ENCODE measurements at places on chromosomes 13 and 19.

GRCh38 chr19:1769645-1769985 is 16.3 kb downstream of the ONECUT3 start:
- DNase-seq, result no peak

- DNase-seq, result no peak
Observed at GRCh38 chr13:40518481-40518882, 148.0 kb downstream of the FOXO1 start.

DNA sequence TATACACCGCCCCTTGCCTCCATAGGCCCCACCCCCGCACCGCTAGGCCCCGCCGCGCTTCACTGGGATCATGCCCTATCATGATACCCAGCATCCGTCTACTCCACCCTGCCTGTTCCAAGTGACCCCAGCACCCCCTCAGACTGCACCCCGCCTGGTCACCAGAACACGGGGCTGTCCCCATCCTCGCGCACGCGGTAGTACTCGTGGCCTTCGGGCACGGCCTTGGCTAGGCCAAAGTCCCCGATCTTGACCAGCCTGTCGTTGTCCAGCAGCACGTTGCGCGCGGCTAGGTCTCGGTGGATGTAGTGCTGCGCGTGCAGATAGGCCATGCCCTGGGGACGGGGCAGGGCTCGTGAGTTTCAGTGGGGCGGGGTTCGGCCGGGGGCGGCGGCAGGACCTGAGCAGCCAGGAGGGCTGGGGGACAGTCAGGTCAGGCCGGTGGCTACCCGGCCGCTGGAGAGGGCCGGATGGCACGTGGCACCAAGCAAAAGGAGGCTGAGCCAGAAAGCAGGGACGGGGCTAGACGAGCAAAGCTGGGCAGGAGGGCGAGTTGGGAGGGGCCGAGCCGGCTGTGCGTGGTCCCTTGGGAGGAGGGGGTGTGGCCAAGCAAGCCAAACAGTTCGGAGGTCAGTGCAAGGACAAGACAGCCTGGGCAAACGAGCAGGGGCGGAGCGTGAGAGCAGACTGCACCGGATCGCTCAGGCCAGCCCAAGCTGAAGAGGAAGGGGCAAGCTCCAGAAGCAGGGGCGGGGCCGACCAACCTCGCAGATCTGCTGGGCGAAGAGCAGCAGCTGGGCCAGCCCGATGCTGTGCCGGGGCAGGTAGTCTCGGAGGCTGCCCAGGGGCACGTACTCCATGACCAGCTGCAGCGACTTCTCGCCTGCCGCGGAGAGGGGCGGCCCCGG is 13.6 kb upstream of the ICAM3 start:
- DNase-seq, result no peak

- DNase-seq, result no peak
Observed at GRCh38 chr13:93037780-93038179, 188.8 kb upstream of the GPC6 start.

DNA sequence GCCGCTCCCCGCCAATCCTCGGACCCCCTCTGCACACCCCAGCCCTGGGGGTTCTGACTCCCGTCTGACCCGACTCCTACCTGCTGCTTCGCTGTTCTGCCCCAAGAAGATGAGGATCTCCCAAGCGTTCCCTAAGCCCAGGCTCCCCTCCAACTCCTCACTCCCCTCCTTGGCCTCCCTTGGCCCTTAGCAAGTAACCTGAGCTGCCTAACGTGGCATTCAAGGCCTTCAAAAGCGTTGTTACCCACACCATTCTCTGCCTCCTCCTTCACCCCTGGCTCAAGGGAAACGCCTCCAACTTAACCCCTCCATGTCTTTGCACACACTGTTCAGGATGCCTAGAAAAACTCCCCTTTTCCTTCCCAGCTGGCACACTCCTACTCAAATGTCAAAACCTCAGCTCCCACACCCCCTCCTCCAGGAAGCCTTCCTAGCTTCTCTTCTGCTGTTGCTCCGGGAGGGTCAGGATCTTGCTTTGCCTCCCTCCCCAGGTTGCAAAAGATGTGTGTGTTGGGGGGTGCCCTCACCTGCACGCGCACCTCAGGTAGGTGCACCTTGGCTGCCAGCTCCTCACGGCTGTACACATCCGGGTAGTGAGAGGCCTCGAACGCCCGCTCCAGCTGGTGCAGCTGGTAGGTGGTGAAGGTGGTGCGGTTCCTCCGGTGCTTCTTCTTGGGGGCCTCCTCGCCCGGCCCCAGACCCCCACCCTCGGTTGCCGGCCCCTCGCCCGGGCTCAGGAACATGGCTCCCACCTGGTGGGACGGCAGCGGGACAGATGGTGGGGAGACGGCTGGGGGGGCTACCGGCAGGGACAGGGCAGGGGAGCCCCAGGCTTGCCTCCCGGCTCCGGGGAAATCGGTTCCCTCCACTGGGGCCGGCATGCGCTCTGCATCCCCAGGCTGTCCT is 775 bp downstream of the RAX2 start:
- no peak for DNase-seq

GRCh38 chr19:4758659-4759058 is 32.9 kb upstream of the FEM1A start:
- no peak for DNase-seq

DNA sequence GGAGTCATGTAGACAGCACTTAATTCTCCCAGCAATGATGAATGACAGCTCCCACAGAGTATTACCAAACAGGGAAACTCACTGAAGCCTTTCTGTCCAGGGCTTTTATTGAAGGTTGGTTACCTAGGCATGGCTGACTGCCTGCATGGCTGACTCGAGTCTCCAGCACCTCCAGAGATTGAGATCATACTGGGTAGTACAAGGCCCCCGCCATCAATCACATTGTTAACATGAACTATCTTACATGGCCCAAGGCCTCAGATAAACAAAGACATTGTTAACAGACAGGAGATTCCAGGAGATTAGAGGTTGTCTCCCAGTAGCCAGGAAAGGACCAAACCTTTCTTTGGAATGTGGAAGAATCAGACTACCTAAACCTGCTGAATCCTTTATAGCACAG is 128.3 kb upstream of the LSM14A start:
- DNase-seq, result no peak

GRCh38 chr13:40275155-40275554 is 391.3 kb downstream of the FOXO1 start:
- DNase-seq, result no peak

GRCh38 chr13:81089371-81090157 is 748.6 kb upstream of the SPRY2 start:
- DNase-seq, result no peak

GRCh38 chr19:38035515-38036495 is 128.8 kb downstream of the SIPA1L3 start:
- no peak for DNase-seq

- no peak for DNase-seq
Observed at GRCh38 chr19:14383661-14384555, 2.7 kb downstream of the ADGRE5 start.

DNA sequence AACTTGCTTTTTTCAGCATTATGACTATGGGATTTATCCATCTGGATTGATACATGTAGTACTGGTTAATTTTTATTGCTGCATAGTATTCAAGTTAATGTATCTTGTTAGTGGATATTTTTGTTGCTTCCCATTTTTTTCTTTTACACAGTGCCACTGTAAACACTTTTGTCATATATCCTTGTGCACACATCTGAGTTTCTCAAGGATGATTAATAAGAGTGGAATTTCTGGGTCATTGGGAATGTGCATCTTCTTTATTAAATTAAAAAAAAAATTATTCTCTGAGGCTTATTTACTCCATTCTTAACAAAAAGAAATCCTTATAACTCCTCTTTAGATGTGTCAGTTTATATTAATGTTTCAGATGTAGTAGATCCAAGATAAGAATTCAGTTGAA is 27.3 kb downstream of the B3GLCT start:
- DNase-seq, result no peak

DNA sequence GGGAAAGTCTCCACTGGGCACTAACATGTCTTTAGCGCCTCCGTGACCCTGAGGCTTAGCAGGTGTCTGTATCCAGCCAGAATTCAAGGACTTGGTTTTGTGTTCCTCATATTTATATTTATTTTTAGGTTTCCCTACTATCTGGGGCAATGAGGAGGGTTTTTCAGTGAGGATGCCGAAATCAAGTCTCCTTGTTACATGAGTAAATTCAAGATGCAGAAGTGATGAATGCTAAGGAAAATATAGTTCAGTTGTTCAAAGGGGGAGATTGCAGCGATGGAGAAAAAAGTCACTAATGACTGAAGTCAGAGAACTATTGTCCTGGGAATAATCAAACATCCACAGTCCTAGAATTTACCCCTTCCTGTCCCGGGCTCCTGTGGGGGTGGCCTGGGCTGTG is 791 bp upstream of the ADGRE2 start:
- no peak for DNase-seq

- DNase-seq, result peak; percentile 56
Observed at GRCh38 chr19:958967-959855, 24.9 kb upstream of the WDR18 start.

GRCh38 chr13:99572131-99572530 is 70.9 kb downstream of the TM9SF2 start:
- no peak for DNase-seq

- no peak for DNase-seq
Observed at GRCh38 chr19:43784981-43785808, 4.4 kb upstream of the KCNN4 start.

DNA sequence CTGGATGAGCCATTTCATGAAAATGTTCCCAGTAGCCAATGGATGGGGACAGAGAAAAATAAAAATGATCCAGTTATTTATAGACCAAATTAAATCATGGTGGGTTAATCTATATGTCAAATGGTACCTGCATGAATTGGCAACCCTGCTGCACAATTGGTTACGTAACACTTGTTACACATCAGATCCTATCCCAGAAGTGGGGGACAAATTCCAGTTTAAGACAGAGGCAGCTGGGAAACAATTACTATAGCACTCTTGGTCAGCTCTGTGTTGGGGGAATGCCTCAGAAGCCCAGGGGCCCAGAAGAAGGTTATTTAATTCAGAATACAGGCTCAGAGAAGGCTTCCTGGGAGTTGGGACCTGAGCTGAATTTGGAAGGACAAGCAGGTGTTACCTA is 81.1 kb upstream of the FLT1 start:
- no peak for DNase-seq

DNA sequence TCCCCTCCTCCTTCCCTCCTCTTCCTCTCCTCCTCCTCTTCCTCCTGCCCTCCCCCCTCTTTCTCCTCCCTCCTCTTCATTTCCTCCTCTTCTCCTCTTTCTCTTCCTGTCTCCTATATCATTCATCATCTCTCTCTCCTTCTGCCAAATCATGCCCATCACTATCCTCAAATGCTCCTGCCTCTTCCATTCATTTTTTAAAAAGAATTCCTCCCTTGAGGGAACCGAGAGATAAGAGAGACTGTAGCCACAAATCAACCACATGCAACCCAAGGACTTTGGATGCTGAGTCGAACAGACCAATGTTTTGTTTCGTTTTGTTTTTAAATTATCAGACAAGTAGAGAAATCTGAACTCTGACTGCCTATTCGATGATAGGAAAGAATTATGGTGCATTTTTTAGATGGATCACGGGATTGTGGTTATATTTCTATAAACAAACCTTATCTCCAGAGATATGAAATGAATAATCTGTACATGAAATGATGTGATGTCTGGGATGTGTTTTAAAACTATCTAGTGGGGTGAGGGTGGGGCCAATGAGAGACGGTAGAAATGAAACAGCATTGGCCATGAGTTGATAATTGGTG is 9.5 kb upstream of the ZNF541 start:
- no peak for DNase-seq

DNA sequence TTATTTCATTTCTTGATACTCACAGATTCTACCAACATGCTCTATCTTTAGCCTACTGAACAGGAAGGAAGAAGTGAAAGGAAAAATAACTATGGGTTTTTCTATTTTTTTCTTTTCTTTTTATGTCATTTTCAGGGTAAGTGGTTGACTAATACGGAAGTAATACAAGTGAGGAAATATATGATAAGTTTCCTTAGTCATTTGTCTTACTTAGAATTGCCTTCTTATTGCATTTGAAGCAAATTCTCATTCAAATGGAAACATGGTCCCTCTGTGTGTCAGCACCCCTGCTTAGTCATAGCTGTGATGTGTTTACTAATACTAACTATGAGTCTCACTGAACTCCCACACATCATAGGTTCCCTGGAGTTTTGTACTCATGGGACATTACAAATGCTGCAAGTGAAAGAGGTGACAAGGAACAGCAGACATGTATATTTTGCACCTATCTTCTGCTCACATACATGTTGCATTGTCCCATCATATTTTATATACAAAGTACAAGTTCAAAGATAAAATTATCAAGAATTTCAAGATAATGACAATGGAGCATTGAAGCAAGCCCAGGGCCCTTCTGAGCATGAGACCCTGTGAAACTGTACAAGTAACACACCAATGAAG is 60.1 kb downstream of the DCT start:
- no peak for DNase-seq

GRCh38 chr19:52662631-52663030 is 24.5 kb upstream of the ZNF83 start:
- DNase-seq, result no peak

DNA sequence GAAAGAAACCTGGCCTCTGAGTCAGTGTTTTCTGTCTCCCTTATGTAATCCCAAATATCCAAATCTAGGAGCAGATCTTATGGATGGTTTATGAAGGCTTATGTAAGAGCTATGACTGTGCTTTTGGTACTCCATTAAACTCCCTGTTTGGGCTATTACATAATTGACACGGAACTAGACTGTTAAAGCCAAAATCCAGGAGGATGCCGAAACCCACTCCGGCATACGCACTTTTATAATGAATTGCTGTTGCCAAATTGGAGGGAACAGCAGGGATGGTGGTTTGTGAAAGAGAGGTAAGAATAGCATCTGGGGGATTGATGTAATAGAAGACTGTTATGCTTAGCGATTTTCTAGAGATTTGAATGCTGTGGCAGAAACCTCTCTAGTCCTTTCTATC is 2.0 kb downstream of the MTUS2 start:
- DNase-seq, result peak; percentile 22

DNA sequence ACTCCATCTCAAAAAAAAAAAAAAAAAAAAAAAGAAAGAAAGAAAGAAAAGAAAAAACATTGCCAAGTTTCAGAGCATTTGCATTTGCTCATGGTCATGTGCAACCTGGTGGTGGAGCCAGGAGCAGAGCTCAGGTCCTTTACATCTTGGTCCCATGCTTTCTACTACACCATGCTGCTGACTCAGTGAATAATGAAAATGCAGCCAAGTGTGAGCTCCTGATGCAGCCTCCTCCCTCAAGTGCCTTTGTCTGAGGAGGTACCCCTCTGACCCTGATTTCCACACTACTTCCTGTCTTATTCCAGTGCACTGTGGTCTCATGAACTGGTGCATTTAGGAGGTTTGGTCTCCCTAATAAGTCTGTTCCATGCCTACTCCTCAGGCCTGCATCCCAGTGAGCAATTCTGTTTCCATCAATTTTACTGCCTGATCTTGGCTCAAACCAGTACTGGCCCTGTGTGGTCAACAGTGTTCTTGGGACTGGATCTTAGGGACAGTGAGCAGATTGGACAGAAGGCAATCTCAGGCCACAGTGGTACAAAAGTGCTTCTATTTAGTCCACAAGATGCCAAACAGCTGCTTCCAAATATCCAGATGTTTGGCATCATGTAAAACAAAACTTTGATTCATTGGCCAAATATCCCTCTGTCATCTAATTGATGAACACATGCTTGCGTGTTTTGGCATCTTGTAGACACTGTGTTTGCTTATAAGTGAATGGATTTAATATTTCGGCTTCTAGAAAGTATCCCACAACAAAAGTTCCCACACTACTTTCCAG is 28.8 kb upstream of the LRCH1 start:
- DNase-seq, result no peak

- DNase-seq, result no peak
Observed at GRCh38 chr13:108273429-108274118, 4.1 kb downstream of the TNFSF13B start.

- no peak for DNase-seq
Observed at GRCh38 chr13:46354156-46355087, 32.6 kb downstream of the RUBCNL start.

GRCh38 chr19:4568886-4569285 is 9.4 kb upstream of the SEMA6B start:
- DNase-seq, result no peak

GRCh38 chr13:41193469-41193868 is 900 bp downstream of the KBTBD7 start:
- DNase-seq, result no peak

Data from occipital lobe (tissue), 3 donors.